T-helper 2 cell treated with Interferon-gamma antibody and Interleukin-4, amounts not matched to agents 5 μg/mL and 100 μg/mL, for 36 hours (primary cell): ENCODE measurements at places on chromosomes 2 and 18.
A peak's percentile ranks its signal among the peaks of the same experiment; 100 is the strongest.

GRCh38 chr2:71865391-71865965, 282.2 kb downstream of the CYP26B1 start:
- DNase-seq = no peak

GRCh38 chr2:70656421-70657010, 102.9 kb upstream of the TGFA start:
- no peak for DNase-seq

DNA sequence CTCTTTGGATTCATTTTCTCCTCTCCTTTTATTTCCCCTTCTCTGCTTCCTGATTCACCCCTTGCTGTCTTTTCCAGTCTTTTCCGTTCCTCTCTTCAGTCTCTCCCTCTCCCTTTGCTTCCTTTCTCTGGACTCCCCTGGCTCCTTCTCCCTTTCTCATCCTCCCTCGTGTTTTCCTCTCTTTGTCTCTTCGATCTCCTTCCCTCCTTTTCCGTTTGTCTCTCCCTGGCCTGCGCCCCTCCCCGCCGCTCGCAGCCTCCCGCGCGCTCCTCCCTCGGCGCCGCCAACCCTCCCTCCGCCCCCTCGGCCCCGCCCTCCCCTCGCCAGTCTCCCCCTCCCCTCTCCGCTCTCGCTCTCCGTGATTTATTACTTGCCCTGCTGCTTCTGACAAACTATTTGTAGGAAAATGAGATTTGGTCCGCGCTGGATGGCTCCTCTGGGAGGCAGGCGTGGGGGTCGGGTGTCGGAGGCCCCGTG, 46.0 kb upstream of the PAX8 start:
- peak; percentile 5 for DNase-seq

- no peak for DNase-seq
Measured at GRCh38 chr2:61485281-61485680, 14.4 kb upstream of the USP34 start.

GRCh38 chr2:45690231-45690630, 38.8 kb downstream of the PRKCE start:
- no peak for DNase-seq

DNA sequence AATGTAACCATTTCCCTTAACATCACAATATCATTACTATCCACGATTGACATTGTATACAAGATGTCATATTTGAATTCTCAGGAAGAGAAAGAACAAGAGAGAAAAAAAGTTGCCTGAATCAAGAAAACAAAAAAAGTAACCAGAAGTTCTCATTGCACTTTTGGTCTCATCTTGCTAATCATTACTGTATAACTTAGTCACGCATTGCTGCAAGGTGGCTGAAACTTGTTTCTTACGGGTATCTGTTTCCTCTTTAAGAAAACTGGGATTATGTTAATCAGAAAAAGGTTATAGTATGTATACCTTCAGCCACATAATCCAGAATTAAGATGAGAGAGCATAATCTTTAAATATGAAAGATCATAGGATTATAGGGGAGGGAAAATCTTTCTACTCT, 639.7 kb upstream of the SYT4 start:
- DNase-seq = no peak

DNA sequence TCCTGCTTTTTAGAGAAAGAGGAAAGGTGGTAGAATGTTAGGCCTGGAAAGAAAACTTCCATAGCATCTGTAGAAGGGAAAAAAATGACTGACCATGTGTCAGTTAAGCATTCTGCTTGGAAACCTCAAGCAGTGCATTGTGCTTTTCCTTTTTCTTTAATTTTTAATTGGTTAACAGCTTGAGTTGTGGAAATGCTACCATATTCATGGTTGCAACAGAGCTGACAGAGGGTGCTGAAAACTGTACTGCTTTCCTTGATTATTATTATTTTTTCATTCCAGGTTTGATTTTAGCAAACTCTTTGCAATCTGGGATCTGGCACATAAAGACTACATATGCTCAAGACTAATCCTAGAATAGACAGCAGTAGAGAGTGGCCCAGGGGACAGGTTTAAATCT, 404.5 kb downstream of the EPHA4 start:
- no peak for DNase-seq

GRCh38 chr18:49968644-49969309, 155.4 kb upstream of the ACAA2 start:
- DNase-seq = no peak

- peak; percentile 57 for DNase-seq
Measured at GRCh38 chr2:64454386-64455332, 697 bp downstream of the LGALSL start.
